PC-3 (cell line): ENCODE measurements at places on chromosomes 5 and 9.

DNA sequence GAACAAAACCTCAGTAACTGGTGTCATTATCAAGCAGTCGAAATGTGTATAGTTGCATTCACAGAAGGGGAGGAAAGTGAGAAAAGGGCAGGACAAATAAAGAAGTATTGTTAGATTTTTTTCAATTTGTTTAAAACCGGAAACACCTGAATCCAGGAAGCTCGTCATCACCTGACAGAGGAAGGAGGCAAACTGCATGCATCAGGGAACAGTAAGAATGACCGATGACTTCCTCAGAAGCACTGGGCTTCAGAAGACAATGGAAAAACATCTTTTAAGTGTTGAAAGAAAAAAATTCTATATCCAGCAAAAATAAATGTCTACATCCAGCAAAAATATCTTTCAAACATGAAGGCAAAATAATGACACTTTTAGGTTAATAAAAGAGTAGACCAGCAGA lies 29.5 kb downstream of the PLEKHG4B start:
- no peak for DNase-seq
- H3K27me3 ChIP-seq: no peaks in the 10 kb centered on the region
- no peak overlapping the region for H3K27ac ChIP-seq
- H3K36me3 ChIP-seq: no peaks in the 10 kb centered on the region

DNA sequence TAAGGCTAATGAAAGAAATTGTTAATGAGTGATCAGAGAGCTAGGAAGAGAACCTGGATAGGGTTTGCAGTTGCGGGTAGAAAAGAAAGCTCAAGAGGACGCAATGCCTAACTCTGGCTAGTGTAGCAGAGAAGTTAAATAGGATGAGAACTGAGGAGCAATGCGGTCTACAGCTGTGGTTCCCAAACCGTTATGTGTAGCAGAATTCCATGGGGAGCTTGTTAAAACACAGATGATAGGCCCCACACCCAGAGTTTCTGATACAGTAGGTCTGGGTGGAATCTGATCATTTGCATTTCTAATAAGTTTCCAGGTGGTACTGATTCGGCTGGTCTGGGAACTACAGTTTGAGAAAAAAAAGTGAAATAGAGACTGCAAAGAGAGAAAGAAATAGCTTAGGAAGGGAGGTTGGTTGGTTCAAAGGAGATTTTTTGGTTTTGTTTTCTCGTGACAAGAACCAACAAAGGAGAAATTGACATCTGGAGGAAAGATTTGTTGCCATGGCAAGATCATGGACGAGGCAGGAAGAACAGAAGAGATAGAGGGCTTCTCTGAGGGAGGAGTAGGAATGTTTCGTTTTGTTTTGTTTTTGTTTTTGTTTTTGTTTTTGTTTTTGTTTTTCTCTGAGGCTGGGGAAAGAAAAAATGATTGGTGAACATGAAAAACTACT lies 276.1 kb downstream of the ARRDC3 start:
- H3K27me3 ChIP-seq: no peaks in the 10 kb centered on the region
- no peak for DNase-seq
- H3K4me3 ChIP-seq: no peak overlapping the region
- no peaks in the 10 kb centered on the region for H3K36me3 ChIP-seq
- H3K4me1 ChIP-seq: no peaks in the 10 kb centered on the region
- H3K27ac ChIP-seq: no peak overlapping the region

DNA sequence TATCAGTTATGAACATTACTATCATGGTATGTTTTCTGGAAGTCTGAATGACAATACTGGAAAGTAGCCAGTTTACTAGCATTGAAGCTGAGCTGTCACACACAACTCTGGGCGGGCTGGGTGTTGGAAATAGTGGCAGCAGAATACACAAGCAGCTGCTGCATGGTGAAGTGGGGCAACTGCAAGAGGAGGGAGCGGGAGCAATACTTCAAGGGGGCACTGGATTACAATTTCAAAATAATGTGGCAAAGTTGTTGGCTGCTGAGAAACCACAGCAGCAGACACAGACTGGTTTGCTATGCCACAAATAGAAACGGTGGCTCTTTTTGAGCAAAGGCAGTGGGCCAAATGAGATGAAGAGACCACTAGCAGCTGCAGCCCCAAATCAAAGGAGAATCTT lies 350.2 kb downstream of the KIAA0825 start:
- H3K36me3 ChIP-seq: no peaks in the 10 kb centered on the region
- no peak overlapping the region for H3K27ac ChIP-seq
- no peak overlapping the region for H3K4me3 ChIP-seq
- no peak for DNase-seq
- H3K4me1 ChIP-seq: no peaks in the 10 kb centered on the region
- H3K27me3 ChIP-seq: no peaks in the 10 kb centered on the region

DNA sequence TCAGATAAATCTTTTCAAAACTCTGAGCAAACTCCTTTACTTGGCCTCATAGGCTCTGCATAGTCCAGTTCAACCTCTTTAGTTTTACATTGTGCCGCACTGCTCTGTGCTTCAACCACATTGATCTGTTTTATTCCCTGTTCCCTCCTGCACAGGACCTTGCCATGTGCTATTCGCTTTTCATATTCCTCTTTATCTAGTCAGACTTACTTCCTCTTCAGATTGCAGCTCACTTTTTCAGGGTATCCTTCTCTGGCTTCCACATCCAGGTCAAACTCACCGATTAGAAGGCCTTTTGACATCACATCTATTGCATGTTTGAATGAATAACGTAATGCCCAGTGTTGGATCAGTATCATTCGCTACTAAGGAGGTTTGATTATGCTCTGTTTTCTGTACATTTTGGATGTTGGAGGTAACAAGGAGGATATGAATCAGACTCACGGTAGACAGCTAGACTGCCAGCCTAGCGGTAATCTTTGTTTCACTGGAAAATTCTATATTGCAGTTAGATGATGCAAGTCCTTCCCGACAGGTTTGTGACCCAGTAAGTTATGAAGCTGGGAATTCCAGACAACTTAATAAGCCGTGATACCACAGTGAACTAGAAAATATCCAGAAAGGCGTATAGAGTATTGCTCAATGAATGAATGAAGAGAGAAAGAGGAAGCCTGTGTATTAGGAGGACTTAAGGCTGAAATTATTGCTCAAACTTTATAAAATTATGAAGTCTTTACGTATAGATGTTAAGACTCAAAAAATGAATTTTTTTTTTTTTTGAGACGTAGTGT lies 65.7 kb downstream of the IQGAP2 start:
- H3K4me3 ChIP-seq: no peak overlapping the region
- no peak for DNase-seq
- no peaks in the 10 kb centered on the region for H3K36me3 ChIP-seq
- H3K27me3 ChIP-seq: peaks cover 41% of the 10 kb centered on the region
- H3K27ac ChIP-seq: no peak overlapping the region
- no peaks in the 10 kb centered on the region; the same call in 1 of the 2 replicates for H3K4me1 ChIP-seq

- H3K4me1 ChIP-seq: no peaks in the 10 kb centered on the region
- H3K36me3 ChIP-seq: no peaks in the 10 kb centered on the region
- no peaks in the 10 kb centered on the region; the same call in 1 of the 2 replicates for H3K27me3 ChIP-seq
- no peak overlapping the region for H3K4me3 ChIP-seq
Observed at GRCh38 chr5:135567661-135568060, 11.1 kb downstream of the CXCL14 start.

- no peaks in the 10 kb centered on the region for H3K36me3 ChIP-seq
- H3K27ac ChIP-seq: no peak overlapping the region
- no peak for DNase-seq
- no peaks in the 10 kb centered on the region for H3K27me3 ChIP-seq
Observed at GRCh38 chr5:116686438-116686837, 111.8 kb upstream of the SEMA6A start.

GRCh38 chr5:58794875-58795274 lies 212.0 kb downstream of the RAB3C start:
- H3K27me3 ChIP-seq: no peaks in the 10 kb centered on the region; the same call in 1 of the 2 replicates
- no peak for DNase-seq
- H3K4me3 ChIP-seq: no peak overlapping the region
- no peaks in the 10 kb centered on the region for H3K4me1 ChIP-seq
- H3K36me3 ChIP-seq: no peaks in the 10 kb centered on the region

DNA sequence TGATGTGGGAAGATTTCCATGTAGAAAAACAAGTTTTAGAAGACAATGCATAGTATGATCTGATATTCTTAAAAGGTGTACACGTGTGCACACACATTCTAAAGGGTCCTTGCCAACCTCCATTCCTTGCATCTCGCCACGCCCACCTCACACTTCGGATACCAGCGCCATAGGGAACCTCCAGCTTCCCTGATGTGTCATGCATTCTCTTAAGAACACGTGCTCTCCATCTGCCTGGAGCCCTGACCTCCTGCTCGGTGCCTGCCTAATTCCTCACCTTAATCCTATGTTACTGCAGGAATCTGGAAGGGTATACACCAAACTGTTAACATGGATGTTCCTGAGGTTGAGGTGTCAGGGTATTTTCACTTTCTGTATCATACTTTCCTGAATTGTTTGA lies 63.1 kb downstream of the PTCD2 start:
- no peak overlapping the region for H3K4me3 ChIP-seq
- no peaks in the 10 kb centered on the region for H3K36me3 ChIP-seq
- H3K4me1 ChIP-seq: peaks cover 45% of the 10 kb centered on the region
- DNase-seq: no peak
- no peak overlapping the region for H3K27ac ChIP-seq
